ENCODE measurements at places on chromosomes 16 and 17.

DNA sequence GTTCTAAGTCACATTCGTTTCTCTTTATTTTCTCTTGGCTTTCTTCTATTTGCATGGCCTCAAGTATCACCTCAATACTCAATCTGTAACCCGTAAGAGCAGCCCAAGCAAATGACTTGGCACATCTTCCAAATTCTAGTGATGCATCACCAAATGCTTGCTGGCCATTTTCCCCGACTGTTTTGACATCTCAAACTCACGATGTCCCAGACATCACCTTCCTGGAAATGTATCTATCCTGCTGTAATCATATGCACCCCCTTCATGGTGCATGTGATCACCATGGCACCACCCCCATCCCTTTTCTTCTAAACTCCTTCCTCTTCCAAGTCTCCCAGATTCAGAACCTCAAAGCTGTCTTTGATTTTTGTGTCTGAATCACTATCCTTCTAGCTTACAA is 24.0 kb upstream of the ABCA5 start:
- no peak for DNase-seq

- no peak for DNase-seq
These were observed 15.5 kb upstream of the TIMP2 start for GRCh38 chr17:78940708-78941107.

- peak; percentile 71 for DNase-seq
These were observed 11.5 kb downstream of the SLC35B1 start for GRCh38 chr17:49696233-49696761.

- DNase-seq, result no peak
These were observed 56.4 kb downstream of the CMIP start for GRCh38 chr16:81500833-81501521.

- no peak for DNase-seq
These were observed 8.8 kb downstream of the EVPL start for GRCh38 chr17:76018340-76018680.

DNA sequence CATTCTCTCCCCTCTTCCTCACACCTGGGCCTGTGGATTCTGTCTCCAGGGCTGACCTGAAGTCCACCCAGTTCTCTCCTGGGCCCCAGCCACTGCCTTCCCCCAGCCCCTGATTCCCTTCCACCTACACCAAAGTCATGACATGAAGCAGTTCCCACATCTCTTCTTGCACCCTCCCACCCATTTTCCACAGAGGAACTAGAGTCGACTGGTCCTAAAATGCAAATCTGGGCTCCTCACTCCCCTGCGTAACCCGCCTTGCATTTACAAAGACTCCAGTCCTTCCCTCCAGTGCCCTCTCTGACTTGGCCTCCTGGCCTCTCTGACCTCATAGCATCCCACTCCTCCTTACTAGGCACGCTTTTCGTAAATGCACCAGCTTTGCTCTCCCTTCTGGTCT is 14.8 kb downstream of the COX6A2 start:
- no peak for DNase-seq

DNA sequence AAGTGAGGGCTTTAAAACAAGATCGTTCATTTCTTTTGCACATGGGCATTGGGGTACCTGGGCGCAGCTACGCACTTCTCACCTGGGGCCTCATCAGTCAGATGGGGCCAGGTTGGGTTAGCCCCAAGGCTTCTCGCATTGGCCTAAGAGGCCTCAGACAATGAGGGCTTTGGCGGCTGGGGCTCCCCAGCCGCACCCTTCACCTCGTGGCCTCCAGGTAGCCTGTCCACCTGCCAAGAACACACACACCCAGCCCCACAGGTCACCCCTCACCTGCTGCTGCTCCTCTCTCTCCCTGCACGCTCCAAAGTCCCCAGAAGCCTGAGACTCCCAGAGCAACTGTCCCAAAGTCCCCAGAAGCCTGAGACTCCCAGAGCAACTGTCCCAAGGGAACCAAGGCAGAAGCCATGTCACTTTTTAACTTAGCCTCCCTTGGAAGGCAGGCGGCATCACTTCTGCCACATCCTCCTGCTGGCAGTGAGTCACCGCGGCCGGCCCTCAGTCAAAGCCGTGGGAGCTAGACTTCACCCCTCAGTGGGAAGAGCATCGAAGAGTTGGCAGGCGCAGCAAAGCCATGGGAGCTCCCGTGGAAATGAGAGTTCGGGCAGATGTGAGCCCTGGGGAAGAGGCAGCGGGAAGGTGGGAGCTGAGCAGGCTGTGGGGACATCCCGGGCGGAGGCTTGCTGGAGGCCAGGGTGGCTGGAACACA is 78.9 kb upstream of the PLCG2 start:
- no peak for DNase-seq

GRCh38 chr17:81960130-81960958 is 643 bp downstream of the NOTUM start:
- no peak for DNase-seq

GRCh38 chr17:82156284-82156925 is 56.2 kb downstream of the CCDC57 start:
- no peak for DNase-seq

DNA sequence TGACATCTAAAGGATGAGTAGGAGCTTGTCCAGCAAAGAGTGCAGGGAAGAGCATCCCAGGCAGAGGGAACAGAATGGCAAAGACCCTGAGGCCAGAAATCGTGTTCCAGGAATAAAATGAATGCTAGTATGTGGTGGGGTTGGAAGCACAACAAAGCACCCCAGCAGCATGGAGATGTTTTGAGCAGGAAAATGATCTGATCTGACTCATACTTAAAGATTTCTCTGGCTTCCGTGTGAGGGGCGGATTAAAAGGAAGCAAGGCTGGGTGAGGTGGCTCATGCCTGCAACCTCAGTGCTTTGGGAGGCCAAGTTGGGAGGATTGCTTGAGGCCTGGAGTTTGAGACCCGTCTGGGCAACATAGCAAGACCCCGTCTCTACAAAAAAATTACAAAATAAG is 2.3 kb downstream of the SLC5A11 start:
- DNase-seq, result no peak

DNA sequence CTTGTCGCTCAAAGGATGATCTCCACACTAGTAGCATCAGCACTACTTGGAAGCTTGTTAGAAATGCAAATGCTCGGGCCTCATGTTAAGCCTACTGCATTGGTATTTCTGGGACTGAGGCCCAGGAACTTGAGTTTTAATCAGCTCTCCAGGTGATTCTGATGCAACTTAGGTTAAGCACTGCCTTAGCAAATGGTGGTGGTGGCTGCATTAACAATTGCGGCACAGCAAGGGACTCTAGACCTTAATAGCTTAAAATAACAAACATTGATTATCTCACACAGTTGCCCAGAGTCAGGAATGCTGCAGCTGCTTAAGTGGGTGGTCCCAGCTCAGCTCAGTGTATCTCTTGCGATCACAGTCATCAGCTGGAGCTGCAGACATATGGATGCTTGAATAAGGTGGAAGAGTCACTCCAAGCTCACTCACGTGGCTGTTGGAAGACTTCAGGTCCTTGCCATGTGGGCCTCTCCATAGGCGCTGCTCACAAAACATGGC is 25.8 kb downstream of the HS3ST3A1 start:
- no peak for DNase-seq

DNA sequence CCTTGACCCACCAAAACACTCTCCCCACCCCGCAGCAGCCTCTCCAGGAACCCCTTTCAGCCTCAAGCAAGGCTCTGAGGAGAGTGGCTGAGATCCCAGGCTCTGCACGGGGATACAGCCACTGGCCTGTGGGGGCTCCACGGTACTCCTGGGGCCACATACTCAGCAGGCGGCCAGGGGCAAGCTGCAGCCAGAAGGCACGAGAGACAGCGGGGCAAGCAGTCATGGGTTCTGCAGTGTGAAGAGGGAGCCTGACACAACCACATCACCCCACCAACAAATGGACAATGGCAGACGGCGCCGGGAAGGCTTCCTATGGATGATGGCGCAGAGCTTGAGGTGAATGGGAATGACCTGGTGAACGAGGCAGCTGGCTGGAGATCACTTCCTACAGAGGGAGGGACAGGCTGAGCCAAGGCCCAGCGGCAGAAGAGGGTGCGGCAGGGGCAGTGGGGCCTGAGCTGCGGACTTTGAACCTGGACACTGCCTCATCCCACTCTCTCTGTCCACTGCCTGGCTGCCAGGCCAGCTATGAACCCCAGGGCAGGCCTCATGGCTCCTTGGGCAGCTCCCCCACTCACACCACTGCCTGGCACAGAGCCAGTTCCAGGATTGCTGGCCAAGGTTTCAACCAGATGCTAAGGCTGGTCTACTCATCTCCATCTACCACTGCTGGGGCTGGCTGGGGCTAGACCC is 10.8 kb upstream of the BCAR1 start:
- no peak for DNase-seq

- no peak for DNase-seq
These were observed 12.2 kb downstream of the CX3CL1 start for GRCh38 chr16:57384248-57385070.

GRCh38 chr16:53465606-53466280 is 31.5 kb downstream of the RBL2 start:
- no peak for DNase-seq

- DNase-seq, result no peak
These were observed 67.5 kb downstream of the GNAO1 start for GRCh38 chr16:56258508-56259424.

DNA sequence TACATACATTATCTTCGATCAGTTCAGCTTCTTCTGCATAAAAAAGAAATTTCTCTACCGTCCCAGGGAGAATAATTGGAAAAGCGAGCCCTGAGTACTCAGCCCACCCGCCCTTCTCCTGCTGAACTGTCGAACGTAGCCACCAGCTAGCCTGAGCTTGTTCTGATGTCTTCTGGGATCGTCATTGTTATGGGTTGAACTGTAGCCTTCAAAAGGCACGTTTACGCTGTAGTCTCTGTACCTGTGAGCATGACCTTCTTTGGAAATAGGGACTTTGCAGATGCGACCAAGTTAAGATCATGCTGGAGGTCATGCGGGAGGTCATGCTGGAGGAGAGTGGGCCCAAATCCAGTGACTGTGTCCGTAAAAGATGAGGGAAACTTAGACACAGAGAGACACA is 86.2 kb downstream of the CMIP start:
- DNase-seq, result no peak

GRCh38 chr16:1188432-1189189 is 35.7 kb downstream of the CACNA1H start:
- DNase-seq, result peak; percentile 13

- no peak for DNase-seq
These were observed 32.8 kb downstream of the IRF8 start for GRCh38 chr16:85931596-85932402.

DNA sequence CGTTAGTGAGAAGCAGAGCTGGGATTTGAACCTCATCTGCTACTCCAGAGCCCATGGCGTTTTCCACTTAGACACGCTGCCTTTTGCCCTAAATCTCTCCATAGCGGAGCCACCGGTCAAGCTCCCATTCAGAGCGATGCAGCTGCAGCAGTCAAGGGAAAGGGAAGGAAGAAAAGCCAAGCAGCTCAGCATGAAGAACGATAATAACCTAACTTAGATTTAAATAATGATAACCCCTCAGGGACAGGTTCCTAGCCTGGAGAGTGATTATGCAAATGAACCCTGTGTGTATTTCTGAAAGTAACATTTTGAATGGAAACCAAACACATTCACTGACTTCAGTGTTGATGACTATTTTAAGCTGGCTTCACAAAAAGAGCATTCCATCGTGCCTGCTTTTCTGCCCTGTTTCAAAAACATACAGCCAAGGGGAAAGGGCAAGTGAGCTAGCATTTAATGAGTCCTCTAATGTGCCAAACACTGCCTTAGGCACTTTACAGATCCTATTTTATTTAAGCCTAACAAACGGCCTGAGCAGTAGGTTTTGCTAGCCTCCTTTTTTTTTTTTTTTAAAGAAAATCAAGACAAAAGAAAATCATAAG is 798.3 kb downstream of the CDH8 start:
- no peak for DNase-seq

GRCh38 chr17:69607162-69607834 is 192.8 kb downstream of the MAP2K6 start:
- no peak for DNase-seq

DNA sequence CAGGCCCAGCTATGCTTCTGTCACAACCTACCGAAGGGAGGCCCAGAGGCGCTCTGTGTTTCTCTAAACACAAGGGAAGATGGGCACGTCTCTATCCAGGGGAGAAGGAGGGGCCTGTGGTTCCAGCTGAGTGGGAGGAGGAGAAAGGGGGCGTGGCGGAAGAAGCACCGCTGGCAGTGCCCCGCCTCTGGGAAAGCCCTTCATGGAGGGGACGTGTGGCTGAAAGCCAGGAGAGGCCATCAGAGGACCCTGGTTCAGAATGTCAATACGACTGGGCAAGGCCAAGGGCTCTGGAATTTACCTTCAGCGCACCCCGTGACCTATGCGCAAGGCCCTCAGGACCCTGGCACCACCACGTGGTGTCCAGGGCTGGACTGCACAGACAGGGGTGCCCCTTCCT is 12.3 kb upstream of the SLC38A8 start:
- no peak for DNase-seq

DNA sequence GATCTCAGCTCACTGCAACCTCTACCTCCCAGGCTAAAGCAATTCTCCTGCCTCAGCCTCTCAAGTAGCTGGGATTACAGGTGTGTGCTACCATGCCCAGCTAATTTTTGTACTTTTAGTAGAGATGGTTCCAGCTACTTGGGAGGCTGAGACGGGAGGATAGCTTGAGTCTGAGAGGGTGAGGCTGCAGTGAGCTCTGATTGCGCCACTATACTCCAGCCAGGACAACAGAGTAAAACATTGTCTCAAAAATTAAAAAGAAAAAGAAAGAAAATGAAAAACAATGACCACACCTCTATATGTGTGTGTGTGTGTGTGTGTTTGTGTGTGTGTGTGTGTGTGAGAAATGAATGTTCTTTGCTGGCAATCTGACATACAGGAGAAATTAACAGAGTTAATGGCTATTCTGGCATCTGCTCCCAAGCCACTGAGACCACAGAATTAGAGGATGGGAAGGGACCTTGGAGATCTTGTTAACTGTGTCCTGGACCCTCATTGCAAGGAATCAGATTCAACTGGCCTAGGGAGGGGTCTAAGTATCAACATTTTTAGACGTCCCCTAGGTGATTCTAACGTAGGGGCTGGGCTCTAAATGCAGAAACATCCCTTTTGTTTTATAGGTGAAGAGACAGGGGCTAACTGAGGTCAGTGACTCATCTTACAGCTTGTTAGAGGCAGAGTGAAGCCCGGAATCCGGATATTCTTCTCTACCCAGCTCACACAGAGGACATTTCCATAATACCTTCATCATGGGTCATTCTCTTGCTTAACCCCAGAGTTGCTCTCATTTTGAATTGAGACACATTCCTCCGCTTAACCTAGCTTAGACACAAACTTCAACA is 16.4 kb upstream of the MARCHF10 start:
- no peak for DNase-seq

GRCh38 chr17:16521070-16521727 is 29.2 kb upstream of the LRRC75A start:
- DNase-seq, result peak; percentile 19

GRCh38 chr16:79598063-79598347 is 2.5 kb downstream of the MAF start:
- no peak for DNase-seq

GRCh38 chr17:35089586-35090296 is 26.2 kb upstream of the RFFL start:
- peak; percentile 33 for DNase-seq

GRCh38 chr17:67478401-67479041 is 101.4 kb downstream of the PITPNC1 start:
- DNase-seq, result no peak

GRCh38 chr17:31130286-31131224 is 35.8 kb downstream of the NF1 start:
- DNase-seq, result no peak

Measured in stimulated activated CD8-positive, alpha-beta memory T cell treated with anti-CD3 and anti-CD28 coated beads, Interleukin-15, amount 100 ng/mL, for 48 hours (primary cell).